Activated CD4-positive, alpha-beta memory T cell treated with anti-CD3 and anti-CD28 coated beads for 36 hours (primary cell): ENCODE measurements at places on chromosomes 7 and 10. TPM values are rescaled to one million over a fixed set of nuclear protein-coding genes. Genes with fewer than 3 reads are reported as not detected.

DNA sequence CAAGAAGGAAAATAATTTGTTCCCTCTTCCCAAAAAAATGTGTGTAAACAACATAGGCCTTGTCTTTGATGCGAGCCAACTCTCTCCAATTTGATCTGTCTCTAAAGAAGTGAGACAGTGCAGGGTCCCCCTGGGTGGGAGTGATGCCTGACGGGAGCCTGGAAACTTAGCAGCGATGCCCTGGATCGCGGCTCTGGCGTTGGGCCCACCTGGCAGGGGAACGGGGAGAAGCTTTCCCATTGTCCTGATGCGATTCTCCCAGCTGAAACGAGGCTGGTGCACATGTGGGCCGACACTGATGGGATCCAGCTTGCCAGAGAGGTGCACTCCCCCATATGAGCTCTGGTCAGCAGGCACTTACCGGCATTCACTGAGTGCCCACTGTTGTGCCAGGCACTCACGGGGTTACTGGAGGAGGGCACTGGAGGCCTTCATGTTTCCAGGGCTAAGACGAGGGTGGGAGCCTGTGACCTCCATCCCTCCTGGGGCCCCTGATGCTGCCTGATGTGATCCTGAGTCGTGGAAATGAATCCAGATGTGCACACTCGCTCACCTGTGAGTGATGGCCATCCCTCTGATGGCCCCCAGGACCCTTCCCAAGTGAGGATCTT lies 132.8 kb downstream of the PTPN20 start:
- no peaks in the 10 kb centered on the region for H3K27me3 ChIP-seq
- H3K27ac ChIP-seq: no peak overlapping the region
- H3K36me3 ChIP-seq: no peaks in the 10 kb centered on the region
- H3K4me1 ChIP-seq: peaks cover 20% of the 10 kb centered on the region
- H3K4me3 ChIP-seq: no peak overlapping the region

- H3K27ac ChIP-seq: no peak overlapping the region
- DNase-seq: no peak
- H3K4me1 ChIP-seq: no peaks in the 10 kb centered on the region
- H3K27me3 ChIP-seq: no peaks in the 10 kb centered on the region
- no peaks in the 10 kb centered on the region for H3K36me3 ChIP-seq
- no peak overlapping the region for H3K4me3 ChIP-seq
Observed at GRCh38 chr7:110607050-110607857, 483.7 kb upstream of the LRRN3 start.

DNA sequence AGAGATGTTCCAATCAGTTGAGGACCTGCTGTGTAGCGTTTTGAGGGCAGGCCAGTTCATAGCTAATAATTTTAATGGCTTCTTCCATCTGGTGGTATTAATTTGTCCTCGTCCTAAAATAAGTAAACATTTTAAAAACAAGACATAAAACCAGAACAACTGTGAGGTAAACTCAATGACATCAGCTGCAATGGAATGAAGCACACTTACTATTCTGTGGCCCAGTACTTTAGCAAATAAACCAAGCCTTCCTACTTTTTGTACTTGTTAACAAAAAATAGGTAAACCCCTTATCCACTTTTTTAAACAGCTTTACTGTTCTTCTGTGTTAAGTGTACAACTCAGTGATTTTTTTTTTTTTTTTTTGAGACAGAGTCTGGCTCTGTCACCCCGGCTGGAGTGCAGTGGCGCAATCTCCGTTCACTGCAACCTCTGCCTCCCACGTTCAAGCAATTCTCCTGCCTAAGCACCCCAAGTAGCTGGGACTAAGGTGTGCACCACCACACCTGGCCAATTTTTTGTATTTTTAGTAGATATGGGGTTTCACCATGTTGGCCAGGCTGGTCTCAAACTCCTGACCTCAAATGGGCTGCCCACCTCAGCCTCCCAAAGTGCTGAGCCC lies 28.9 kb upstream of the FZD1 start:
- H3K27ac ChIP-seq: no peak overlapping the region
- no peak overlapping the region for H3K4me3 ChIP-seq
- no peaks in the 10 kb centered on the region for H3K27me3 ChIP-seq

- H3K27ac ChIP-seq: peak overlapping the region; percentile 76
- peak overlapping the region; percentile 17 for H3K4me3 ChIP-seq
- peaks cover 89% of the 10 kb centered on the region for H3K4me1 ChIP-seq
- peak; percentile 71 for DNase-seq
Observed at GRCh38 chr7:37336259-37336658, 112.4 kb downstream of the ELMO1 start.

GRCh38 chr7:21125297-21125696 lies 302.6 kb upstream of the SP4 start:
- no peak for DNase-seq
- H3K27me3 ChIP-seq: peaks cover 11% of the 10 kb centered on the region
- H3K27ac ChIP-seq: no peak overlapping the region

DNA sequence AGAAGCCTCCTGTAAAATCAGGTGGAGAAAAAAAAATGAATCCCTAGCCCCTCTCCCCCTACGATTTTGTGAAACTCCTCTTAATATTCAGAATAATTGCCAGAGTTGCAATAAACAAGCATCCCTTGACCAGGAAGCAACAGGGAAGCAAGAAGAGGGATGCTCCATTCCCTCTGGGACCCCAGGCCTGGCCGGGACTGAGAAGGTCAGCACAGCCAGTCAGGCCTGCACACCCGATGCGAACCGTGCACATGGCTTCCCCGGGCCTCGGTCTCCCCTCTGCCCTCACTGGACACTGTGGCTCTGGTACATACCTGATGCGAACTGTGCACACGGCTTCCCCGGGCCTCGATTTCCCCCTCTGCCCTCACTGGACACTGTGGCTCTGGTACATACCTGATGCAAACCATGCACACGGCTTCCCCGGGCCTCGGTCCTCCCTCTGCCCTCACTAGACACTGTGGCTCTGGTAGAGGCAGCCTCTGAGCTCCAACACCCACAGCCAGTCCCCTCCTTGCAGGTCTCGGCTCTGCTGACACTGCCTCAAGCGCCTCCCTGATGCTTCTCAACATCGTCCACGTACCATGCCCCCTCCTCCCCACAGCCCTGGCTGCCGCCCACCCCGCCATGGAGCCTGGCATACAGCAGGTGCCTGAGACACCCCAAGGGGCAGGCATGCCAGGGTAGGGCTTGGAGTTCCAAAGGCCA lies 138.6 kb downstream of the DIP2C start:
- H3K4me3 ChIP-seq: no peak overlapping the region
- peaks cover 8% of the 10 kb centered on the region for H3K27me3 ChIP-seq
- H3K36me3 ChIP-seq: no peaks in the 10 kb centered on the region
- no peak for DNase-seq
- H3K27ac ChIP-seq: no peak overlapping the region

DNA sequence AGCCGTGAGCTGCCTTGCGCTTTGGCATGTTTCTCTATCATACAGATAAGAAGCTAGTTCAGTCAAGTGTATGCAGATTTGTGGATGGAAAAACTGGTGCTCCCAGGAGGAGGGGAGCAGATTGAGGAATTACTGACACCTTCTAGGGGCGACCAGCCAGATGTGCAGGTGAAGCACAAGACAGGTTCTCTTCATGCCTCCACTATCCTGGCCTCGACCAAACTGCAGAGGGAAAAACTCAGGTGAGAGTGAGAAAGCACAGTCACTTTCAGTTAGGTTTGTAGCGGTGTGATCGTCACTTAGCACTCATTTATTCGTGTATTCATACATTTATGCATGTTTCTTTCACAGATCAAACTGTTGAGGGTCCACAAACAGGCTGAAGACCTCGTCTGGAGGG lies 600 bp upstream of the DBNL start:
- H3K27me3 ChIP-seq: no peaks in the 10 kb centered on the region
- H3K27ac ChIP-seq: peak overlapping the region; percentile 88
- H3K36me3 ChIP-seq: peaks cover 30% of the 10 kb centered on the region
- peak overlapping the region; percentile 90 for H3K4me3 ChIP-seq
- peak; percentile 17 for DNase-seq

GRCh38 chr7:25643286-25643685 lies 415.0 kb upstream of the NPVF start:
- no peak for DNase-seq
- no peaks in the 10 kb centered on the region for H3K36me3 ChIP-seq
- no peaks in the 10 kb centered on the region for H3K4me1 ChIP-seq
- no peaks in the 10 kb centered on the region for H3K27me3 ChIP-seq

GRCh38 chr10:79502561-79503309 lies 9.6 kb upstream of the EIF5AL1 start:
- DNase-seq: no peak
- H3K4me3 ChIP-seq: no peak overlapping the region
- H3K27ac ChIP-seq: no peak overlapping the region
- no peaks in the 10 kb centered on the region for H3K36me3 ChIP-seq

- DNase-seq: no peak
- peaks cover 1% of the 10 kb centered on the region for H3K36me3 ChIP-seq
- no peak overlapping the region for H3K4me3 ChIP-seq
- peaks cover 14% of the 10 kb centered on the region for H3K4me1 ChIP-seq
- no peaks in the 10 kb centered on the region for H3K27me3 ChIP-seq
- H3K27ac ChIP-seq: no peak overlapping the region
Observed at GRCh38 chr7:7687800-7688199, 30.6 kb downstream of the RPA3 start.

- H3K4me3 ChIP-seq: no peak overlapping the region
- DNase-seq: no peak
- H3K4me1 ChIP-seq: no peaks in the 10 kb centered on the region
- peaks cover 2% of the 10 kb centered on the region for H3K27me3 ChIP-seq
Observed at GRCh38 chr7:112708236-112708635, 82.0 kb downstream of the TMEM168 start.

- no peak overlapping the region for H3K27ac ChIP-seq
- no peak for DNase-seq
- peaks cover 10% of the 10 kb centered on the region for H3K27me3 ChIP-seq
- H3K4me3 ChIP-seq: no peak overlapping the region
- peaks cover 4% of the 10 kb centered on the region for H3K36me3 ChIP-seq
Observed at GRCh38 chr7:27686315-27686714, 23.6 kb upstream of the HIBADH start.

GRCh38 chr7:32869716-32870115 lies 21.8 kb downstream of the KBTBD2 start:
- no peak overlapping the region for H3K4me3 ChIP-seq
- no peaks in the 10 kb centered on the region for H3K27me3 ChIP-seq
- peaks cover 56% of the 10 kb centered on the region for H3K36me3 ChIP-seq
- peaks cover 26% of the 10 kb centered on the region for H3K4me1 ChIP-seq

DNA sequence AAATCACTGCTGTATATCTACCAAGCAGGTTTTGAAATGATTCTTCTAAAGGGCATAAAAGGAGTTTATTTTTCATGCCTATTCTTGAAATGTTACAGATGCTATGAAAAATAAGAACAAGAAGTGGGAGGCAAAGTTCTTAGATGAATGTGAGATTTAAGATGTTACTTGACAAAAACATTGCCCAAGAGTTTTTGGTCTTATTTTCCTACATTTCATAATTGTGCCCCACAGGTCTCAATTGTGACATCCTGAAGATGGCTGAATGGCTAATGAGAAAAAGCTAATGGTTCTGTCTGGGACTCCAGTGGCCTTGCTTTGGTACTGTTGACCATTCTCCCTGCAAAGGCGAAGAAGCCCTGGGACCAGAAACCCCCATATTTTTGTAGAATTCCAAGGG lies 43.0 kb upstream of the IFRD1 start:
- DNase-seq: no peak
- H3K27ac ChIP-seq: no peak overlapping the region
- no peaks in the 10 kb centered on the region for H3K36me3 ChIP-seq
- H3K27me3 ChIP-seq: peaks cover 11% of the 10 kb centered on the region

- H3K27me3 ChIP-seq: peaks cover 23% of the 10 kb centered on the region
- H3K36me3 ChIP-seq: no peaks in the 10 kb centered on the region
- no peak overlapping the region for H3K27ac ChIP-seq
- no peak for DNase-seq
Observed at GRCh38 chr10:111233439-111233838, 156.6 kb downstream of the ADRA2A start.

GRCh38 chr10:86646532-86646931 lies 7.8 kb upstream of the OPN4 start:
- peaks cover 2% of the 10 kb centered on the region for H3K27me3 ChIP-seq
- no peak overlapping the region for H3K27ac ChIP-seq
- no peak for DNase-seq
- peaks cover 5% of the 10 kb centered on the region for H3K36me3 ChIP-seq

DNA sequence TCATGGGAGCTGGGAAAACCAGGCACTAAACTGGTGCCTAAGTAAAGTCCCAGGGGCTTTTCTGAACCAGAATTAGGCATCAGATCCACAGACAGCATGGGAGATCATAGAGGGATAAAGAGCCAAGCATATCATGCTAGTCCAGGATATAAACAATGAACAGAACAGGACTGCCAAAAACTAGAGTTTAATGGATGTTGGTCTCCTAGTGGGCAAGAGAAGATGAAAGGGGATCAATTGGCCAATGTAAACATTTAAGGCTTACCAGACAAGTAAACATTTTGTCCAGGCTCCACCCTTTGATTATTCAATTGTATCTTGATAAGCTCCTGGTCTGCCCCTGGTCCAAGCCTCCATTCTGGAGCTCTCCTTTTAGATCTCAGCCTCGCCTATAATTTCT lies 18.9 kb downstream of the MACC1 start:
- H3K4me3 ChIP-seq: no peak overlapping the region
- H3K27me3 ChIP-seq: no peaks in the 10 kb centered on the region
- H3K36me3 ChIP-seq: no peaks in the 10 kb centered on the region
- no peaks in the 10 kb centered on the region for H3K4me1 ChIP-seq

GRCh38 chr7:22612776-22613175 lies 112.8 kb upstream of the STEAP1B start:
- peaks cover 2% of the 10 kb centered on the region for H3K36me3 ChIP-seq
- DNase-seq: no peak
- H3K27me3 ChIP-seq: peaks cover 28% of the 10 kb centered on the region
- H3K4me3 ChIP-seq: no peak overlapping the region
- no peaks in the 10 kb centered on the region for H3K4me1 ChIP-seq

DNA sequence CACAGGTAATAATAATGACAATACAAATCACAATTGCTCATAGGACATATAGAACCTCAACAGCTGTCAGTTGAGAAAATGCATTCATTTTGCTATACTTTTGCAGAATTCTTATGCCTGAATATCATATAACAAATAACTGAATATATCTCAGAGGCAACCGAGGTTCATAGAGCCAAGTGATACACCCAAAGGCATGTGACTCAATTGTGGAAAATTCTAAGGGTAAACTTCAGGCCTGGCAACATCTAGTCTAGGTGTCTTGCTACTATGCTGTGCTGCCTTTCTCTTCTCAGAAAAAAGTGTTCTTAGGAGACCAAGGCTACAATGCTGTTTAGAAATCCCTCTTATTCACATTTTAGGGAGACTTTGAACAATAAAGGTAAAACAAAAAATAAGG lies 270.7 kb downstream of the BAMBI start:
- DNase-seq: no peak
- no peak overlapping the region for H3K27ac ChIP-seq
- no peaks in the 10 kb centered on the region for H3K36me3 ChIP-seq

GRCh38 chr7:150800581-150801241 lies at the start of gene TMEM176A:
Gene TMEM176A, plus strand, starts transcription at chr7:150800769. Its CDS starts 782 bp downstream, at chr7:150801551.
- peaks cover 42% of the 10 kb centered on the region for H3K27me3 ChIP-seq
- peak; percentile 30 for DNase-seq
- H3K27ac ChIP-seq: no peak within 1 kb of the TSS
- peaks cover 5% of the 10 kb centered on the region for H3K4me1 ChIP-seq
- no peaks in the 10 kb centered on the region for H3K36me3 ChIP-seq
- H3K4me3 ChIP-seq: peak within 1 kb of the TSS; percentile 55

The MLXIPL gene
- total RNA-seq: not detected

The ZPBP gene
- total RNA-seq: not detected

The RELN gene
- not detected for total RNA-seq

The TWIST1 gene
- total RNA-seq: 4.1 TPM
